ENCODE measurements at places on chromosomes 1 and 21. TPM values are rescaled to one million over a fixed set of nuclear protein-coding genes. Genes with fewer than 3 reads are reported as not detected.

Gene ARHGEF19
- total RNA-seq, result 1.9 TPM

Gene ERICH3
- total RNA-seq, result not detected

DNA sequence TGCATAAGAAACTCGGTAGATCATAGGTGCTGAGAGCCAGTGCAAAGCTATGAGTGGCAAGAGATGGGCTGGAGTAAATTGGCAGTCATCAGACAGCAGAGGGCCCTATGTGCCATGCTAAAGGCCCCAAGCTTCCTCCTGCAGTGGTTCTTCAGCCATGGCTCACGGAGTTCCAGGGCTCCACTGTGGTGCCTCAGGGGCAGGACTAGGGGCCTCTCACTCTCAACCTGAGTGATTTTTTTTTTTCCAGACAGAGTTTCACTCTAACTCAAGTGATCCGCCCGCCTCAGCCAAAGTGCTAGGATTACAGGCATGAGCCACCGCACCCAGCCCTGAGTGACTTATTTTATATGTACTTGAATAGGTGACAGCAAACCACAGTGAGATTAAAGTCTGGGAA is 10.4 kb upstream of the GJA8 start:
- no peak for DNase-seq

- peak; percentile 95 for DNase-seq
Measured at GRCh38 chr1:246214708-246215509, 292.2 kb downstream of the SMYD3 start.

DNA sequence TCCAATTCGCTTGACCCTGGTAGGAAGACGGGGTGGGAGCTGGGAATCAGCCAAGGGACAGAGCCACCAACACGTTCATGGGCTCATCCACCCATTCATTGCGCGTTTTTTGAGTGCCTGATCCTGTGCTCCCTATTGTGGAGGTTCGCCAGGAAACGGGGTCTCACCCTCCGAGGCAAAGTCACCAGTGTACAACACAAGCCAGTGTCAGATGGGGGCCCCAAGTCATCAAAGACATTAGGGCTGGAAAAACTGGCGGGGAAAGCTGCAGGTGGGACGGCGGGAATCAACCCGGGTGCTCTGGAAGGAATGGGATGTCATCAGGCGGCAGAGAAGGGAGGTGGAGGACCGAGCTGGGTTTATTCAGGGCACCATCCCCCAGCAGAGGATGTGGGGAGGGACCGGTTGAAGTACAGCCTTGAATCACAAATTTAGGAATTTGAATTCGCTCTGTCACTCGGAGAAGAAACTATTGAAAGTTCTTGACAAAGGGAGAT is 667 bp upstream of the NID1 start:
- DNase-seq, result no peak
